ENCODE measurements at places on chromosomes 3 and 15. TPM values are rescaled to one million over a fixed set of nuclear protein-coding genes. Genes with fewer than 3 reads are reported as not detected.

DNA sequence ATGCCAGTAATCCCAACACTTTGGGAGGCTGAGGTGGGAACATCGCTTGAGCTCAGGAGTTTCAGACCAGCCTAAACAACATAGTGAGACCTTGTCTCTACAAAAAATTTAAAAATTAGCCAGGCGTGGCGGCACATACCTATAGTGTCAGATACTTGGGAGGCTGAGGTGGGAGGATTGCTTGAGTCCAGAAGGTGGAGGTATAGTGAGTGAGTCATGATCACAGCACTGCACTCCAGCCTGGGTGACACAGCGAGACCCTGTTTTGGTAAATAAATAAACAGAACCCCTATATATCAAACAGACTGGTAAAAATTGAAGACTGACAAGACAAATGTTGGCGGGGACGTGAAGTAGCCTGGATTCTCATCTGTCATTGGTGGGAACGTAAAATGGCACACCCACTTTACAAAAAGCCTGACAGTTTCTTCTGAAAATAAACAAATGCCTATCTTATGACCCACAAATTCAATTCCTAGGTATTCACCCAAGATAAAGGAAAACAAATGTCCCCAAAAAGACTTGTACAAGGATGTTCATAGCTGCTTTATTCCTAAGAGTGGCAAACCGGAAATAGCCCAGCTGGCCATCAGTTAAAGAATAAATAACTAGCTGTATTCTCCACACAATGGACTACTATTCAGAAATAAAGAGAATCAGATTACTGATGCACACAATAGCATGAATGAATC lies 47.0 kb upstream of the GK5 start:
- DNase-seq = no peak

- DNase-seq = no peak
These were observed 113.8 kb upstream of the KCNMB2 start for GRCh38 chr3:178422406-178422805.

DNA sequence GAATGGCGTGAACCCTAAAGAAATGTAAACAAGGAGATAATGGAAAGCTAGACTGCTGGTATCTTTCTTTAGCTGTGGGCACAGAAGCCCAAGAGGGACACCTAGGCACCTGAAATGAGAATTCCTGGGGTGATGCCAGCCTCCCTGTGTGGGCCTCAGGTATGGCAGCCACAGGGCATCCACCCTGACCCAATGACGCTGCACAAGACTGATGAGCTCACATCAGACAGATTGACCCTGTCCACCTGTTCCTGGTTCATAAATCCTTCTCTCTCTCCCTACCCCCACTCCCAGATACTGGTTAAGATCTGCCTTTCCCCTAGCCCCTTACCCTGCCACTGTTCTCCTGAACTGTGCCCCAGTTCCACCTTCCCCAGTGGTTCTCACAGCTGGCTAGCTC lies 1.5 kb downstream of the GLB1 start:
- no peak for DNase-seq

DNA sequence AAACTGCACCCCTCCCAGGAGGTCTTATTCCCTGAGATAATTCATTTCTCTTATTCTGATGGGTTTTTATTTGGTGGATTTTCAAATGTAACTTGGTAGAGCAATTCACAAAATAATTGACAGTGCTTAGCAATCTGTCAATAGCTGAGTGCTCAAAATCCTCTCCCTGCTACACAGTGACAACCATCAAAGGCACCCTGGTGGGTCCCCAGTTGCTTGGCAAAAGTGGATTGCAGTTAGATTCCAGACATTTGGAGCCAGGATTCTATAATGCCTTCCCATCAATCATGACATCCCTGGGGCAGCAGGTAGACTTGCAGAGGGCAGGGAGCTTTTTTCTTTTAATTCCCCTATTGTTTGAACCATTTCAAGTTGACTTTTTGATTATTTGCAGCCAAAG lies 59.0 kb downstream of the FHIT start:
- no peak for DNase-seq

- no peak for DNase-seq
These were observed 21.7 kb upstream of the EPHB3 start for GRCh38 chr3:184539801-184540435.

ZFAND6 gene
- 116 TPM for total RNA-seq
